ENCODE measurements at places on chromosomes 2 and 18.
A peak's percentile ranks its signal among the peaks of the same experiment; 100 is the strongest.

- DNase-seq: no peak
Measured at GRCh38 chr2:67212203-67212602, 184.9 kb upstream of the ETAA1 start.

GRCh38 chr2:40189881-40190280, 262.0 kb downstream of the SLC8A1 start:
- no peak for DNase-seq

GRCh38 chr2:239824866-239825704, 200.1 kb downstream of the NDUFA10 start:
- no peak for DNase-seq

DNA sequence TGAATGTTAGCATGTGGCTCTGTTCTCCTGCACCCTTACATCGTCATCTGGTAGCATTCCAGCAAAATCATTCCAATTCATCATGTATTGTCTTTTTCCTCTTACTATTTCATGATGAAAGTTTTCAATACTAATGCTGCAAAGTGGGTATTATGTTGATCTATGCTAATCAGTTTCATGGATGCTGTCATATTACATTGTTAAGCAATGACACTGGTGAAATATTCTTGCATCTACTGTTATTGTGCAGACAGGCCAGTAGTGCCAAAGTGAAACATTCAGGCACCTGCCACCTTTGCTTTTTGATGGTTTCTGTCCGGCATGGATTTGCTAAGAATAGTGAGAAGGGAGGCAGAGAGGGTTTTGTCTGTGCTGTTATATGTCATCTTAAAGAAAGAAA, 76.1 kb upstream of the SMIM21 start:
- DNase-seq: no peak

GRCh38 chr18:49874238-49874637, 60.9 kb upstream of the ACAA2 start:
- DNase-seq: no peak

- DNase-seq: peak; percentile 94
Measured at GRCh38 chr2:195898505-195899191, 170.0 kb downstream of the DNAH7 start.

GRCh38 chr2:226862623-226863022, 26.8 kb downstream of the RHBDD1 start:
- DNase-seq: no peak

- DNase-seq: no peak
Measured at GRCh38 chr18:28494151-28494550, 317.2 kb upstream of the CDH2 start.

DNA sequence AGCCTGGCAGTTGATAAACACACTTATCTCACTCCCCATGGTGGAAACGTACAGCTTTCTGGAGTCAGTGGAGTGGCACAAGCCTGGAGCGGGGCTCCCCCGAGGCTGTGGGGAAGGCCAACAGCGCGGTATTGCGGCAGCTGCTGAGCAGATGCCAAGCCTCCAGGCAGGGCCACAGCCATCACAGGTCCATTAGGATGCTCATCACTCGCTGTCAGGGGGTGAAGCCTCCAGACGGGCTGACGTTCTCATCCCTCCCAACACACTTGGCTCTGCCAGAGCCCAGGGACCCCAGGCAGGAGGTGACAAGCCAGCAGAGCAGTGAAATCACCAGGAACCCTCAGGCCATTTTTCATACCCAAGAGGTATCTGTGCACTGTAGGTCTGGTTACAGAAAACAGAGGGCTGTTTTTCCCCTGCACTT, 529.2 kb upstream of the KLHL29 start:
- DNase-seq: no peak

DNA sequence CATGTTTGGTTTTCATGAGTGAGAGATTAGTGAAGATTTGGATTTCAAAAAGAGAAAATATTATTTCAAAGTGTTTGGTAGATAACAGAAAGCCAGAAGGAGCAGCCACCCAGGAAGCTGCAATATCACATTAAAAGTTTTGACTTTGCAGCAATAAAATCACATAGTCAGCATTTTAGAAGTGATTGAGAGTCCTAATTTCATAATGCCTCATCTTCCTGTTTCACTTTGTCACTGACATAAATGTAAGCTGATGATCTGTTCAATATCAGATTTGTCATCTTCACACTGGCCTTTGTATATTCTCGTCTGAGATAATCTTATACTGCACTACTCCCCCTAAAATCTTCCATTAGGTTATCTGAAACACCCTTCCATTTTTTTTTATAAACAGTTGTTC, 690.5 kb downstream of the ADCYAP1 start:
- DNase-seq: no peak

DNA sequence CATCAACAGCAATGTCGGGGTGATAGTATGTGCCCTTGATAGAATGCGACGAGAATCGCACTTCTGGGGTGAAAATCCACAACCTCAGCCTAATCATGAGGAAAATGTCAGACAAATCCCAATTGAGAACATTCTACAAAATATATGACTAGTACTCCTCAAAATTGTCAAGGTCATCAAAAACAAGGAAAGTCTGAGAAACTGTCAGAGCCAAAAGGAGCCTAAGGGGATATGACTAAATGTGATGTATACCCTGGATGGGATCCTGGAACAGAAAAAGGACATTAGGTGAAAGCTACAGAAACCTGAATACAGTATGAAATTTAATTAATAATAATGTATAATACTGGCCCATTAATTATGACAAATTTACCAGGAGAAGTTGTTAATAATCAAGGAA, 7.6 kb upstream of the CACNB4 start:
- peak; percentile 60 for DNase-seq

DNA sequence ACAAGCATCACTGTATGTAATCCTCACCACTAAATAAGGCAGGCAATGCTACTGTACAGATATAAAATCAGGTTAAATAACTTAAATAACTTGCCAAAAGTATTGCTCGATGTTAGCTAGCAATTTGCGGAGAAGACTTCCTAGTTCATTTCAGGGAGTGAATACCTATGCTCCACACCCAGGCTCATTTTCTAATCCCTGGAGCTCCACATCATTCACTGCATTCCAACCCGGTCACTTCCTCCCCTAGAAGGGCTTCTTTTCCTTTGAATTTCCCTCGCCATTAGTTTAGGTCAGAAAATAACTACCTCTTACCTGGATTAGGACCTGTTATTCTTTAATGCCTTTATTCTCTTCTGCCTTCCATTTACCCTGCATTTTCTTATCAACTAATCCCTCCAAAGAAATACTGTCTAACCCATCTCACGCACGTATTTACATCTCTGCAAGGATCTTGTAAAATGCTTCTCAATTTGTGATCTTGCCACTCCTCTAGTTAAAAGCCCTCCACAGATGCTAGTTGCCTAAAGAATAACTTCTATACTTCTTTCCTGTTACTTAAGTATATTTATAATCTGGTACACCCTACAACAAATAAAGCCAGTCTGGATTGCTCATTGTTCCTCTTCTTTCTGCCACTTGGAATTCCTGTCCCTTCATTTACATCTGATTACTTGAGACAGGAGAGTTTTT, 599.8 kb downstream of the NRXN1 start:
- DNase-seq: no peak

DNA sequence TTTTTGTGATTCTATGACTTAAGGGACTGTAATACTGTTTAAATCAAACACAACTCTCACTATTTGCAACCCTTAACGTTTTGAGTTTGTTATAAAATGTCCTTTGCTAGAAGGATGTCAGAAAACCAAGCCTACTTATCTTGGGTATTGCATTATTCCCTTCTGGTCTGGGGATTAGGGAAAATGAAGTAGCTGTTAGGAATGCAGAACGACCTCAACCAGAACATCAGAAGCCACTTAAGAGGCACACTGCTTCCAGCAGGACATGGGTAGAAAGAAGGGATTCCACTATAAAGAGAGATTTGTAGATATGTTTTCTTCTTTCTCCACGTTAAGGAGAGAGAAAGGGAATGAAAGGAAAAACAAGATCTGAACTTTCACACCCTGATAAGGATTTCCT, 101.2 kb downstream of the SETBP1 start:
- DNase-seq: no peak

DNA sequence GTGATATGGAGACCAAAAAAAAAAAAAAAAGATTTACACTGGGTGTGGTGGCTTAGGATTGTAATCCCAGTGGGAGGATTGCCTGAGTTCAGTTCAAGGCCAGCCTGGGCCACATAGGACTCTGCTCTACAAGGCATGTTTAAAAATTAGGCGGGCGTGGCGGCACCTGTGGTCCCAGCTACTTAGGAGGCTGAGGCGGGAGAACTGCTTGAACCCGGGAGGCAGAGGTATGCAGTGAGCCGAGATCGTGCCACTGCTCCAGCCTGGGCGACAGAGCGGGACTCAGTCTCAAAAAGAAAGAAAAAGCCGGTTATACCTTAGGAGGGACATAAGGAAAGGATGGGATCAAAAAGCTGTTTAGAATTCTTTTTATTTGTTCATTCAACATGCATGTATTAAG, 707 bp upstream of the SPDYA start:
- no peak for DNase-seq

DNA sequence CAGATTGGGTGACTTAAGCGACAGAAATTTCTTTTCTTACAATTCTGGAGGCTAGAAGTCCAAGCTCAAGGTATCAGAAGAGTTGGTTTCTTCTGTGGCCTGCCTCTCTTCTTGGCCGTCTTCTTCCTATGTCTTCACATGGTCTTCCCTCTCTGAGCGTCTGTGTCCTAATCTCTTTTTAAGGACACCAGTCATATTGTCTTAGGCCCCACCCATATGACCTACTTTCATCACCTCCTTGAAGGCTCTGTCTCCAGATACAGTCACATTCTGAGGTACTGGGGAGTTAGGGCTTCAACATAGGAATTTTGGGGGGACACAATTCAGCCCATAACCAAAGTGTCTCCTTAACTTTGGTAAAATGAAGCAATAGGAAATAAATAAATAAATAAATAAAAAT, 110.9 kb upstream of the EPC2 start:
- DNase-seq: no peak

DNA sequence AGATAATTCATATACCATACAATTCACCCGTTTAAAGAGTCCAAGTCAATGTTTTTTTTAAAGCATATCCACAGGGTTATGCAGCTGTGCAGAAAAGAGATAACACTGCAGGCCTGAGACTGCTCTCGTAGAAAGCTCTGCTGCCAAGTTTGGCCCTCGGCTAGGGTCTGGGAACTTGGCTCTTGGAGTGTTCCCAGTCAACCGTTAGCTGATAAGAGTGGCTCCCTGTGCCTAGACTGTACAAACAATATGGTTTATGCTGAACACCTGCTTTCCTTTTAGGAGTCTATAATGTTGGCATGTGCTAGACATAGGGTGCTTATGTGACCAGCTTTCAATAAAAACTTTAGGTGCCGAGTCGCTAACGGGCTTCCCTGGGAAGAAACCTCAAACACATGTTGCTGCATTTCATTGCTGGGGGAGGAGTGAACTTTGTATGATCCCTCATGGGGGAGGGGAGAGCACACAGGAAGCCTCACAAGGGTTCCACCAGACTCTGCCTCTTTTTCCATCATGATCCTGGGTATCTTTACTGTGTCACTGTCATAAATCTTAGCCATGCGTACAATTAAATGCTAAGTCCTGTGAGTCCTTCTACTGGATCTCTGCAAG, 34.7 kb downstream of the RFX8 start:
- no peak for DNase-seq

- DNase-seq: no peak
Measured at GRCh38 chr2:163756588-163756987, 20.8 kb upstream of the FIGN start.

GRCh38 chr2:163456953-163457743, 278.7 kb downstream of the FIGN start:
- no peak for DNase-seq

- DNase-seq: peak; percentile 96
Measured at GRCh38 chr2:74851191-74851566, 17.3 kb downstream of the HK2 start.

- no peak for DNase-seq
Measured at GRCh38 chr2:106176446-106177099, 17.5 kb downstream of the UXS1 start.

DNA sequence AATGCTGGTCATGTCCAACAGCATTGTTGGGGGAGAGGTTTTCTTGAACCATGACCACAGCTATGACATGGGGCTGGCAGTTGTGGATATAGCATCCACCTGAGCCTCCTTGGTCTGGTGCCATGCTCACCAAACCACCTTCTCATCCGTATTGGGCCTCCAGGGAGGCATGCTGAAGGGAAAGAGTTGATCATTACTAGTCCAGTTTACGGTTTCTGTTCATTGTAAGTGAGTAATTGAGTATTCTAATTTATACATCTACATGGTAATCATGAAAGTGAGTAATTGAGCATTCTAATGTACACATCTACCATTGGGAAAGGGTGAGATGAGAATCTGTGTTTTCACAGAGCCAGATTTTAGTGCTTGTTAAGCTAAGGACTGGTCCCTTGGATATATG, 6.8 kb downstream of the TMEM87B start:
- no peak for DNase-seq

DNA sequence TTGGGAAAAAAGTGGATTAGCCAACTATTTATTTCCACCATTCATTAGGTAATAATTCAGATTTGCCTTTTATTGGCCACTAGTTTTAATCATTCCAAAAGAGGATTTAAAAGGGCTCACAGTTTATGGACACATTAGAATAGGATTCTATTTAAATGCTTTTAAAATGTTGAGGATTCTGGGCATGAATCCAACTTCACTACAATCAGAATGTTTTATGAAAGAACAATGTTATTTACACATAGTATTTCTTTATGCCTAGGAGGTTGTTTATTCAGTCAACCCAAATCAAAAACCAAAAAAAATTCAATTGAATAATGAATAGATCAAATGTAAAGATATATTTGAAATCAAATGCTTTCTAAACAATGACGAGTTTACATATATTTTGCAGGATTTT, 232.2 kb downstream of the GULP1 start:
- DNase-seq: no peak

DNA sequence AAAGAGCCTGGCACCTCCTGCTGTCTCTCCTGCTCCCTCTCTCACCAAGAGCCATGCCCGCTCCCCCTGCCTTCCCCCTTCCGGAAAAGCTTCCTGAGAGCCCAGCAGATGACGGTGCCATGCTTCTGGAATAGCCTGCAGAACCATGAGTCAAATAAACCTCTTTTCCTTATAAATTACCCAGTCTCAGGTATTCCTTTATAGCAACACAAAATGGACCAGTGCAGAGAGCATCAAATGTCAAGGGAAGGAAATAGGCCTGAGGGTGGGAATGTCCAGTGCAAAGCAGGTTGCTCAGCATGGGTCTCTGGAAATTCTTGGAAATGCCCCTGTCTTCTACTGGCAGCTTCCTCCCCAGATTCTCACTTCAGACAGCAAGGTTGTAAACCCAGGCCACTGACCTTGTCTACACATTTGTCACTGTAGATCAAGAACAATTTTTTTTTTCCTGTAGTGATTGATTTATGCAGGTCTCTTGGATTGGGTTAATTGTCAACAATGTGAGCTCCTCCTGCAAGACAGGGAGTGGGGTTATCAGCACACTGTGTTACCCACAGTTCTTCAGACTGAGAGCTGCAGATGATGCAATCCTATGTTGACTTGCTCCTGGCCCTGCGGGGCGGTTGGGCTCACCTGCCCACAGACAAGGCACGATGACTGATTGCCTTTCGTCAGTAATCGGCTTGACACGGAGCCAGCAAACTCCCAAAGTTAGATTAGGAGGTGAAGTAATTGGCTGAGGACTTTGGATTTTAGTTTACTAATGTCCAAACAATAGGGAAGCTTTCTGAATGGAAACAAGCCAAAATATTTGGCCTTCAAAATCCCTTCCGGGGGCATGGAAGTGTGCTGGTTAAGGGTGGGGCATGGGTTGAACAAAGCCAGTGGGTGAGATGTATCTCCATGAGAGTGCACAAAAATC, 5.4 kb upstream of the BOD1L2 start:
- DNase-seq: no peak
